ENCODE measurements at places on chromosomes 1 and 21. TPM values are rescaled to one million over a fixed set of nuclear protein-coding genes. Genes with fewer than 3 reads are reported as not detected.

DNA sequence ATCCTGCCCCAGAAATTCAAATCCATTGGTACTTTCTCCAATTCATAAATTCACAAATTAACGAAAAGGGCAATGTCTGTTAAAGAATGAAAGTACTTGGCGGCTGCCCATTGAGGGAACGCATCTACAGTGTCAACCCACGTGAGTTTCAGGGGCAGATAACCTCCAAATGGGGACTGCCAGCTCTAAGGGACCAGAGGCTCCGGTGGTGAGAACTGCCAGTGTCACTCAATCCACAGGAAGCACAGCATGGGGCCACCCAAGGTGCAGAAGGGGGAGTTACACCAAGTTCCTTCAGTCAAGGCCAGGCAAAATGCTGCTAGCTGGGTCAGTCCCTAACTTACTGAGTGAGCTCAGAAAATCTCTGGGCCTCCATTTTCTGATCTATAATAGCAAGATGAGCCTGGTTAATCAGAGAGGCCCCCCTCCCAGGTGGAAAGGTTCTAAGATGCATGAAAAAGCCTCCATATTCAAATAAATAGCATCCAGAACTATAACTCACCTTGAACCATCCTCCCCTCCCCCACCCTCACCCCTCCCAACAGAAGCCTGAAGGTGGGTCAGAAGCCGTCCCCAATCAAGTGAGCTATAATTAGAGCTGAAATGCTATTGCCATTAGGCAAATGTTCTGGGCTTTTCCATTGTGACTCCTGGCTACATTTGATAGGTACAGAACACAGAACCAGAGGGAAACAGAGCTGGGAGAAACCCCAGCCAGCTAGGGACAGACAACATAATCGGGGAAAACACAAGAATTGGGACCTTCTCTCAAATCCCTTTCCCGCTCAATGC lies 41.7 kb downstream of the LRP8 start:
- DNase-seq, result peak; percentile 68

DNA sequence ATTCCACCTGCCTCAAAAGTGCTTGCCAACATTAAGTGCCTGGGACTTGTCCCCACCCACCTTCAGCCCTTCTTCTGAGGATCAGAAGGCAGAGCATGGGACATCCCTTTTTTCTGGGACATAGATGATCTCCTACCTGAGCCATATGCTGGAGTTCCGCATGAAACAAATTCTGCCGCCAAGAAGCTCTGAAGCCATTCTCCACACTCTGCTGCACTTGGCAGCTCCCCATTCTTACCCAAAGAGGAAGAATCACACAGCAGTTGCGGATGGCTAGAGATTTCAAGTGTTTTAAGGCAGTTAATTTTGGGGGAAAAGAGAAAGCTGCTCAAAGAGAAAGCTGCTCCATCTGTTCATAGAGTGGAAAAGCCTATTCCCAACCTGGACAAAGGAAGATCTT lies 197.3 kb upstream of the COA6 start:
- DNase-seq, result no peak

- no peak for DNase-seq
Observed at GRCh38 chr1:220879509-220880361, 492 bp downstream of the HLX start.

GRCh38 chr1:113027007-113027406 lies 46.0 kb upstream of the LRIG2 start:
- no peak for DNase-seq

DNA sequence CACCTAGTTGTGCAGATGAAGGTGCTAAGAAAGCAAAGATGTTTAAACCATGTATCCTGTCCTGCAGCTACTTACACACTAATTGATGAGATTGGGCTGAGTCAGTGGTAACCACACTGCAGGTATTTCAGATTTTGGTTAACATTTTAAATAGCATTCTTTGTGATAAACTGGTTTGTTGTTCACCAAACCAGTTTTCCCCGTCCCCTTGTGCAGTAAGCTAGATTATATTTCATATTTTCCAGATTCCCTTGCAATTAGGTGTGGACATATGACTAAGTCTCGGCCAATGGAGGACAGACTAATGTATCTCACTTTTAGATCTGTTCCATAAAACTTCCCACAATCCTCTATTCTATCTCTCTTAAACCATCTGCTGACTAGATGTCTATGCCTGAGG lies 320.4 kb downstream of the RWDD3 start:
- DNase-seq, result no peak

DNA sequence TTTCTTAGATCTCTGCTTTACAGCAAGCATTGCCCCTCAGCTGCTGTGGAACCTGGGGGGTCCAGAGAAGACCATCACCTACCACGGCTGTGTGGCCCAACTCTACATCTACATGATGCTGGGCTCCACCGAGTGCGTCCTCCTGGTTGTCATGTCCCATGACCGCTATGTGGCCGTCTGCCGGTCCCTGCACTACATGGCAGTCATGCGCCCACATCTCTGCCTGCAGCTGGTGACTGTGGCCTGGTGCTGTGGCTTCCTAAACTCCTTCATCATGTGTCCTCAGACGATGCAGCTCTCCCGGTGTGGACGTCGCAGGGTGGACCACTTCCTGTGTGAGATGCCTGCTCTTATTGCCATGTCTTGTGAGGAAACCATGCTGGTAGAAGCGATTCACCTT lies 33.4 kb upstream of the OR2B11 start:
- DNase-seq, result no peak

- no peak for DNase-seq
Observed at GRCh38 chr1:175885326-175885725, 141.9 kb upstream of the TNR start.

Gene CD53
- 357 TPM for total RNA-seq

- DNase-seq, result no peak
Observed at GRCh38 chr1:28457678-28458077, 48.2 kb upstream of the RCC1 start.

- DNase-seq, result no peak
Observed at GRCh38 chr1:162916821-162917613, 56.0 kb upstream of the CCDC190 start.

- no peak for DNase-seq
Observed at GRCh38 chr1:210248341-210248740, 15.7 kb downstream of the SERTAD4 start.

Gene AMY2A
- not detected for total RNA-seq

- DNase-seq, result peak; percentile 40
Observed at GRCh38 chr1:2942410-2942809, 78.9 kb upstream of the ACTRT2 start.

Gene LRRN2
- not detected for total RNA-seq

DNA sequence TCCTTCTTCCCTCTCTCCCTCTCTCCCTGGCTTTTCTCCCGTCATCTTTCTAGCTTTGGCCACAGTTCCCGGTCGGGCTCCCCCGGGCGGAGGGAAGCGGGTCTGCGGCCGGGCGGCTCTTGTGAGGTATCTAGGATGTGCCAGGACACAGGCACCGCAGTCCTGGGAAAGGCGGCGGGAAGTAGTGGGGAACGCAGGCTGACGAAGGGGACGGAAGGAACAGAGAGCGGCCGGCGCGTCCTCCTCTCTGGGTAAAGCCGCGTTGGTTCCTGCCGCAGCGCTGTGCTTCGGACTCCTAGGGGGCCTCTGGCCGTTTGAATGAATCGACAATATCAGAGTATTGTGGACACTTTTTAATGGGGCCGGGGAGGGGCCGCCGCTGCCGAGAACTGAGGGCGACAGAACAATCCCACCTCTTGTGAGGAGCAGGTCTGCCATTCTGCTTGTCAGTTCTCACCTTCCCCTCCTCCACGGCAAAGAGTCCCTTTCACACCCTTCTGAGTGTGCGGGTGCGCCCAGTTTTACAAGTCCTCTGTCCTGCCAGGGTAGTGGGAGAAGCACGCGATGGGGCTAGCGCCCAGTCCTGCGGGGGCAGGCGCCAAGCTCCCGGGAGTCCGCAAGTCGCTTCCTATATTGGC lies 1.2 kb upstream of the LHX9 start:
- DNase-seq, result no peak

Gene MPZ
- total RNA-seq, result 6.6 TPM

Gene PEX19
- total RNA-seq, result 69.8 TPM

- no peak for DNase-seq
Observed at GRCh38 chr1:112636056-112636455, 16.4 kb downstream of the CAPZA1 start.

GRCh38 chr1:197674286-197674685 lies 101.0 kb downstream of the DENND1B start:
- no peak for DNase-seq

- DNase-seq, result no peak
Observed at GRCh38 chr1:76106719-76107235, 32.2 kb downstream of the ST6GALNAC3 start.

Gene KRTAP11-1
- total RNA-seq, result not detected

DNA sequence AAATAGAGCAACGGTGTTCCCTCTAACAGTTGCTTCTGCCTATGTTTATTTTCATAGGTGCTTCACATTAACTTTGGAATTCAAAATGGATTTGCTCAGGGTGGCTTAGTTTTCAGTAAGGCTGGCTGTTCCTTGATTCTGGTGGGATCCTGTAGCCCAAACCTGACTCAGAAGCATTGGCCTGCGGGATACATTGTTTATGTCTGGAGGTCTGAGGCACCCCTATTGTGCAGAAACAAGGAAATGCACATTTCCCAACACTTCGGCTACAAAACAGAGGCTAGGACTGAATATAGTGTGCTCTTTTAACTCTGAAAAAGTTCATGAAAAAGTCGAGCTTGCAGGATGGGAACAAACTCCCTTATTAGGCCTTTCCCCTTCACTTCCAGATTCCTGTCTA lies 133.8 kb upstream of the F3 start:
- no peak for DNase-seq

All from natural killer cell treated with Interleukin-12 subunit alpha and Interleukin-12 subunit beta and Interleukin-15 and Interleukin-18, amount 100 ng/mL, for 72 hours (primary cell).